A549 treated with CpdA at 1 μM for 4 hours (cell line): ENCODE measurements at places on chromosomes 4 and X. TPM values are rescaled to one million over a fixed set of nuclear protein-coding genes. Genes with fewer than 3 reads are reported as not detected.

Gene VCX
- 0.22 TPM in 1 of 5 replicates, not detected in the others for total RNA-seq

Gene LNX1
- total RNA-seq = 0.07 to 0.09 TPM (median 0.07 TPM) in 3 of 5 replicates, not detected in the others

Gene MAGEA8
- not detected in 5 replicates for total RNA-seq

Gene POU4F2
- total RNA-seq = not detected in 5 replicates
